ENCODE measurements at places on chromosomes 11 and 22.
A peak's percentile ranks its signal among the peaks of the same experiment; 100 is the strongest.

- DNase-seq: no peak
Observed at GRCh38 chr11:83676056-83676601, 390.0 kb upstream of the CCDC90B start.

DNA sequence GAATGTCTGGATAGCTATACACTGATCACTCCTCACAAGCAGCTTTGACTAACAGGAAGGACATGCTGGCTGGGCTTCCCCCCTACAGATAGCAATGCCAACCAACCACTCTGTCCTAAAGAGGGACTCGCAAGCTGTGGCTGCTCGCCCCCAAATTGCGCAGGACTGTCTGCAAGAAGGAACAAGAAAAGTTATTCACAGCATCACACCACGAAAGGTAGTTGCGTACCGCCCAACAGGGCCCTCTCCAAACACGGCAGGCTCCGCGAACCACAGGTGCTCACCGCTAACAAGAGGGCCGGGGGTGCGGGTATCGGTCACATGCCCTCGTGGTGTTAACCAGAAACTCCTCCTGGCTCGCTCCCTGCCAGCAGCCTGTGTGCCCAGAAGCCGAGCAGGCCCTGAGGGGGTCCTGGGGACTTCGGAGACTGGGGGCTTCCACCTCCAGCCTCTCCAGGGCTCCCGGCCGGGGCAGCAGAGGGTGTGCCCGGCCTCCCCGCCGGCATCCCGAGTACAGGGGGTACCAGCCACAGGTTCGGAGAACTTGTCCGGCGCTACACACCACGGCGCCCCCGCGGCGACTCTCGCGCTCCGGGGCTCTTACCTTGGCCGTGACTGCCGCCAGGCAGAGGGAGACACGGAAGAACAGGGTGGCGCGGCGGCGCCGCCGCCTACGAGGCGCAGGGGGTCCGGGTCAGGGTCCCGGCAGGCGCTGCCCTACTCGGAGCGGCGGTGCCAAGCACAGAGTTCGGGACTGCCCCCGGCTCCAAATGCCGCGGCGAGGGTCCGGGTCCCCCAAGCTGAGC, 682 bp downstream of the LARGE1 start:
- peak; percentile 59 for DNase-seq

GRCh38 chr22:46346680-46347405, 11.3 kb downstream of the TRMU start:
- no peak for DNase-seq

GRCh38 chr11:82557274-82557673, 176.4 kb downstream of the FAM181B start:
- DNase-seq: no peak

Data from EH (cell line).